ENCODE measurements at places on chromosomes 5 and 9. TPM values are rescaled to one million over a fixed set of nuclear protein-coding genes. Genes with fewer than 3 reads are reported as not detected.

GRCh38 chr5:113202746-113203716 lies 226.4 kb downstream of the DCP2 start:
- peak; percentile 46 for DNase-seq

Gene DEPDC1B
- total RNA-seq: 8.5 TPM

Gene PCDHB2
- 4.9 TPM for total RNA-seq

Gene PRPF4
- total RNA-seq: 27.4 TPM

DNA sequence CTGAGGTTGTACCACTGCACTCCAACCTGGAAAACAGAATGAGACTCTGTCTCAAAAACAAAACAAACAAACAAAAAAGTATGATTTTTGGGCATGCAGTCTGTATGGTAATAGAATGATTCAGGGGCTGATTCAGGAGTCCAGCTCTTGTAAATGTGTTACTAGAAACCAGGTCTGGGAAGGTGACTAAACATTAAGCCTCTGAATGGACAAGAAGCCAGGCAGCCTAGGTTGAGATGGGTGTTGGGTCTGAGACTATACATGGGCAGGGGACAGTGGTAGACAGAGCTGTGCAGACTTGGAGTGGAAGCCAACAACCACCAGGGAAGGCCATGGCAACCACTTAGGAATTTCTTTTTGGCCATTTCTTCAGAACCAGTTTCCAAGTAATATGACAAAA lies 64.9 kb upstream of the TLE1 start:
- peak; percentile 40 for DNase-seq

DNA sequence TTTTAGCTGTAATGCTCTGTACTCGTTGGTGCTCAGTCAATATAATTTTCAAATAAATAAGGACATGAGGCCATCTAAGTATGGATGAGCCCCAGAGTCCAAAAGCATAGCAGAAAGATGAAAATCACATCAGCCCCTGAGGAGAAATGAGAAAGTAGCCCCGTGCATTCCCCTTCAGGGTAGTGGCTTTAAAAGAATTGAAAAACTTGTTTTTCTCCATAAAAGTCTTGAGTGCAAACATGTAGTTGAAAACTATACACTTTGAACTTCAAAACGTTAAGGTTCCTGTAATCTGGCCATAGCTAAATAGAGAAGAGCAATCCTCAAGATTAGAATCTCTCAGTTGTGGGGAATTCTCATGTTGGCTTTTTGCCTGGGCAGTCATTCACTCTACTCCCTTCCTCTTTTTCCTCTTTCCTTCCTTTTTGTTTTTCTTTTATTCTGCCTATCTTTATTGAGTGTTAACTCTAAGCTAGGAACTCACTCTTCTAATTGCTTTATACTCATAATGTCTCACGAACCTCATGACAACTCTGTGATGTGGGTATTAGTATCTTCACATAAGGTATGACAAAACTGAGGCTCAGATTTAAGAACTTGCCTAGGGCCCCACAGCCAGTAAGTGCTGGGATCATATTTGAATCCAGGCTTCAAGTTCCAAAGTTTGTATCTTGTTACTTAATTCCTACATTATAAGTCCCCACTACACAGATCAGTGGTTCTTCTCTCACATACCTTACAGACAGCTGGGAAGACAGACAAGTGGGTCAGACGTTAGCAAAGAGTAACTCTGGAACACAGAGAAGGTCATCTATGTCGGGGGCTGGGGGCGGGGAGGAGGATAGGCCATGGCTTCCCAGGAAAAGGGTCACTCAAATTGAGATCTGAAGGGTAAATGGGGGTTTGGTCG lies 46.4 kb upstream of the ABCA1 start:
- no peak for DNase-seq

Gene GPX3
- 3.0 TPM for total RNA-seq

DNA sequence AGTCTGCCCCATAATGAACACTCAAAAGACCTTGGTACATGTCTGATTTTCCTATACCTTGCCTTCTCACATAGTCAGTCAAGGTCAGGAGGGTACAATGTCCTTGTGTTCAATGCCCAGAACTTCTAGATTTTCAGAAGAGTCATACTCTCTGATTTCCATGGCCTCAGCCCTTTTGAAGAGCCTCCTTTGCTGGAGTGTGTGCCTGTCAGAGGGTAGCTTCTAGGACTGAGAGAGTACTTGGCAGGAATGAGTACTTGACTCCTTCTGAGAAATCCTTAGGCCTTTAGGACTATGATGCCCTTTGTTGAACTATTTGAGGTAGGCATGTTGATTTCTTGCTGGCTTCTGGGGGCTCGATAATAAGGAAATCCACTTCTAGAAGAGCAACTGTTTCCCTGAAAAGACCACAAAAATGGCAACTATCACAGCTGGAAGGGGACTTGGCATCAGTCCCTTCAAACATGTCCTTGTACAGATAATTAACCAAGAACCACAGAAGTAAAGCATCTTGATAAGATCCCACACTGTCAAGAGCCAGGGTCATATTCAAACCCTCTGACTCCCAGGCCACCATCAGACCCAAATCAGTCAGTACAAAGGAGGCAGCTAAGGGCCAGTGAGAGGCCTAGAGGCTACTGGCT lies 10.6 kb upstream of the MEGF9 start:
- no peak for DNase-seq
